ENCODE measurements at places on chromosomes 2 and 18.
A peak's percentile ranks its signal among the peaks of the same experiment; 100 is the strongest.

DNA sequence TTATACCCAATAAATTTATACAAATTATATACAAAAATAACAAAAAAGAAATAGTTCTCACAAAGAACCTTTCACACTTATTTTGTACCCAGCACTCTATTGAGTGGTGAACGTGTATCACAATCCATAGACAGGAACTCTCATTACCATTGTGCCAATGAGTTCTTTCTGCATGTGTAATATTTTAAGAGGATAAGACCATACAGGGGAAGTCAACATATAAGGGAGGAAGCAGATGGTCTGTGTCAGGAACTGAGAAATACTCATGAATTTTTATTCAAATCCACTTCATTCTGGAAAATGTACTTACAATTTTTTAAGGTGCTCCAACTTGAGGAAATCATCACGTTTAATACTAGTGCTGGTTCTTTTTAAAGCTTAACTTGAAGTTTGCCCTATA is 27.1 kb upstream of the ELOA2 start:
- DNase-seq = no peak

DNA sequence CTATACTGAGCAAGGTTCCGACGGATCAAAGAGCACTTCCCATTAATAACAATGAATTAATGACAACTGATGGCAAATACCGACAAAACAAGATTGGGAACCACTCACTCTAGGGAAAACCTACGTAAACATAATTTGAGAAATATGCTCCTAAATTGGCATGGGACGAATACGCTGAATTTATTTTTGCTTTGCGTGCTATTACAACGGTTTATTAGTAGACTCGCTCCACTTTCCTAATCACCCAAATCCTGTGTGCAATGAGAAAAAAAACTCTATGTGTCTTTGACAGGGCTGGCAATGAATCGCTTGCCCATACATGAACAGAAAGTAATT is 536 bp upstream of the SLC25A12 start:
- no peak for DNase-seq

DNA sequence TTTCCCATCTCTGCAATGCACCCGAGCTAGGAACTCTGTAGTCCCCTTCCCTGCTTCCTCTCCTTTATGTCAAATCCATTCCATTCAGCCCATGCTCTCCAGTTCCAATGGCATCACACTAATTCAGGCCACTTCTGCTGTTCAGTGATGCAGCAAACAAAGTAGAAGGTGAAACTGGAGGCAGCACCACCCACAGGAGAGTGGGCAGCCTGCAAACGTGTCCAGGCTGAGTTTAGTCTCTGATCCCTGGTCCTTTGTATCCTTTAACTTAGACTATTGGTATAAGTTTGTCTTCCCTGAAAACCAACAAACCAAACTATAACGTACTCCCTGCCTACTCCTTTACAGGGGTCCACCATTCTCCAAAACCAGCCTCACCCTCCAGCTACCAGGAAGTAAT is 14.7 kb upstream of the KCTD1 start:
- no peak for DNase-seq

GRCh38 chr2:232662486-232663260 is 29.3 kb downstream of the EFHD1 start:
- no peak for DNase-seq

GRCh38 chr2:140863713-140864112 is 1267.1 kb downstream of the LRP1B start:
- DNase-seq = no peak

DNA sequence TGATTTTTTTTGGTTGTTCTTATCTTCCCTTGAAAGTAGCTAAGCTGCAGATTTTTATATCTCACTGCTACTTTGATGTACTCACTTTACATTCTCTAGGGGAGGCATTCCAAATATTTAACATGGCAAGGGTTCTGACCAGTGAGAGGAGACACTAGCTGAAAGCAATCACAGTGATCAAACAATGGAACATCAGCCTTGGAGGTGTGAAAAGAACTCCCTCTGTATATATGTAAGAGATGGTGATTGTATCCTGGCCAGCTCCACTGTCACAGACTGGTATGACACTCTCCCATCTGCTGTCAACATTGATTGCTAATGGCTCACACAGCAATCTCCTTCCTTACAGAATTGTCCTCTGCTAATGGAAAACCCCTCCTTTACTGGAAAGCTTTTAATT is 291.7 kb upstream of the CDH19 start:
- no peak for DNase-seq

GRCh38 chr2:67891642-67892041 is 171.2 kb downstream of the C1D start:
- no peak for DNase-seq

GRCh38 chr2:230410861-230411569 is 5.0 kb upstream of the SP100 start:
- peak; percentile 18 for DNase-seq

GRCh38 chr2:22692746-22693145 is 692.2 kb upstream of the KLHL29 start:
- no peak for DNase-seq

DNA sequence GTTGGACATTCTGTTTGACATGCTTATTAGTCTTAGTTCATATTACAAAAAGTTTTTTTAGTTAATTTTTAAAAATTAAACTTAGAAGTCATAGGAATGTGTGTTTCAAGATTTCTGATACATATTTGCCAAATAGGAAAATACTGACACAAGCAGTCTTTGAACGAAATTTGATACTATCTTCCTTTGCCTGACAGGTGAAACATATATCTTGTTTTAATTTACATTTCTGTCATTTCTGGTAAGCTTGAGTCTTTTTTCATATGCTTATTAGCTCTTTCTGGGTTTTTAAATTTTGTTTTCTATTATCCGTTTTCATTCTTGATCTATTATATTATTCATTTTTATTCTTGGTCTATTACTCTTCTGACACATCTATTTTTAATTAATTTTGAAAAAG is 24.5 kb downstream of the ITGAV start:
- DNase-seq = no peak

DNA sequence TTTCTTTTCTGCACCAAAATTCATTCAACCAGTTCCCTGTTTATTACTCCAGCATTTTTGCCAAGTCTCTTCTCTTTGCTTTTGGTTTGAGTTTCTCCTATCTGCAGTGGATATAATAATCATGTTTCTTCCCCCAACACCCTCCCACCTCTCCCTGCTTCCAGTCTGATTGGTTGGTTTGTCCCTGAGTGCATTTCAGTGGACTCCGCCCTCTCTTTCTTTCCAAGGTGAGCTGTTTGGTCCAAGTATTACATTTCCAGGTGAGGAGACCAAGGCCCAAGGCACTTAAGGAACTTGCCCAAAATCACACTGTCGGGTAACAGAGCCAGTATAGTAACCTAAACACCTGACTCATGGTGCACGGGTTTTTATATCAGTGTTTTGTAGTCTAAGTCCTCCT is 17.7 kb downstream of the MRO start:
- DNase-seq = no peak

- peak; percentile 40 for DNase-seq
These were observed 971 bp upstream of the FBXO41 start for GRCh38 chr2:73285159-73285739.

GRCh38 chr18:37476182-37476581 is 89.4 kb downstream of the CELF4 start:
- peak; percentile 12 for DNase-seq

DNA sequence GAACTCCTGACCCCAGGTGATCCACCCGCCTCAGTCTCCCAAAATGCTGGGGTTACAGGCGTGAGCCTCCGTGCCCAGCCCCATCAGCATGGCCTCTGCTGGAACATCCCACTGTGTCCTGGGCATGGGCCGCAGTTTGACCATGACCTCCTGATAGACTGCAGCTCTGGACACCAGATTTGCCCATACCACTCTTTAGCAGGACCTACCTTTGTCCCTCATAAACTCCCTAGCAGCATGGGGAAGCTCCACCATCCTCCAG is 92.6 kb downstream of the MYCN start:
- no peak for DNase-seq

- no peak for DNase-seq
These were observed 768.3 kb upstream of the CDH7 start for GRCh38 chr18:64982414-64983055.

- no peak for DNase-seq
These were observed 16.9 kb upstream of the RHBDD1 start for GRCh38 chr2:226818930-226819329.

- DNase-seq = no peak
These were observed 184.2 kb downstream of the ZNF521 start for GRCh38 chr18:25167612-25168410.

DNA sequence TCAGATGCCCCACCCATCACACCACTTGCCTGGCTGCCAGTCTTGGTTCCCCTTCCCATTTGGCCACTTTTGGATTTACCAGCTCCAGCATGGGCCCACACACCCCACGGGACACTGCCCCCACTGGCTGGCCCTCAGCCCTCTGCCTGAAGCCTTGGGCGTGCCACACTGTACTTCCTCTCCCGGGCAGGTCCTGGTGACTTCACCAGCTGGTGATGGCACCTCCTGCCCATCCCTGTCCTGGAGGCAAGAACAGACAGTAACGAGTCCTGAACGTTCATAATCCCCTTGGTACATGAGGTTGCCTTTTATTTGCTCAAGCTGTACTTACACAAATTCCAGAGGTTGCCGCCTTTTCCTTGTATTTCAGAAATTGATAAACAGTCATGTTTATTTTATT is 81.1 kb downstream of the TMEM17 start:
- DNase-seq = no peak

DNA sequence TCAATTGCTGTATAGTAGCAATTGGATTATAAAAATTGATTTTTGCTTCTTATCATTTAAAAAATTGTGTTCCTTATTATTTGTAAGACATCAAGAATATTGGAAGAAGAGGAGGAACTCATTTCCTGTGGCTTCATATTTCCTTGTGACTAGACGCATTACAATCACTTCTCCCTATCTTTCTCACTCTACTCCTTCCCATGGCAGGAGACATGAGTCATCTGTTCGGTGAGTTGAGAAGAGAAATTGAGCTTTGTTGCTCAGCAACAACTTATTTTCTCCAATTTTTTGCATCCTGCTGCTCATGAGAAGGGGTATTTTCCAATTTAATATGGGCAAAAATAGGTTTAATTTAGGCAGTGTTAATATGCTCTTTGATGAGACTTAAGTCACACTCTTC is 1783.9 kb downstream of the SUCLG1 start:
- DNase-seq = no peak

GRCh38 chr2:110834134-110834827 is 101.9 kb downstream of the ACOXL start:
- no peak for DNase-seq

DNA sequence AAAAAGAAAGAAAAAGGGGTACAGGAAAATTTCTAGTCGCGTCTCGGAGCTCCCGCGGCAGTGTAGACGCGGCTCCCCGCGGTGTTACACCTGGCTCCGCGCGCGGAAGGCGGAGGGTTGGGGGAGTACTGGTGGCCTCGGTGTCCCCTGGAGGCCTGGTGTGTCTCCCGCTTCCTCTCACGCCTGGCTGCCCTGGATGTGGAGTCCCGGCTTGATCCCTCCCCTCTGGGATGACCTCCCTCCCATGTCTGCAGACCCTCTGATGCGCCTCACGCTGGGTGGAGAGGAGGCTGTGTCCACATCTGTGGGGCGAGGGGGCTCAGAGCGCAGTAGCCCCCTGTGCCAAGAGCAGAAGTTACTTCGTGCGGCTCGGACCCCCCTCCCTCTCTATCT is 1.2 kb downstream of the KIF5C start:
- DNase-seq = peak; percentile 14

DNA sequence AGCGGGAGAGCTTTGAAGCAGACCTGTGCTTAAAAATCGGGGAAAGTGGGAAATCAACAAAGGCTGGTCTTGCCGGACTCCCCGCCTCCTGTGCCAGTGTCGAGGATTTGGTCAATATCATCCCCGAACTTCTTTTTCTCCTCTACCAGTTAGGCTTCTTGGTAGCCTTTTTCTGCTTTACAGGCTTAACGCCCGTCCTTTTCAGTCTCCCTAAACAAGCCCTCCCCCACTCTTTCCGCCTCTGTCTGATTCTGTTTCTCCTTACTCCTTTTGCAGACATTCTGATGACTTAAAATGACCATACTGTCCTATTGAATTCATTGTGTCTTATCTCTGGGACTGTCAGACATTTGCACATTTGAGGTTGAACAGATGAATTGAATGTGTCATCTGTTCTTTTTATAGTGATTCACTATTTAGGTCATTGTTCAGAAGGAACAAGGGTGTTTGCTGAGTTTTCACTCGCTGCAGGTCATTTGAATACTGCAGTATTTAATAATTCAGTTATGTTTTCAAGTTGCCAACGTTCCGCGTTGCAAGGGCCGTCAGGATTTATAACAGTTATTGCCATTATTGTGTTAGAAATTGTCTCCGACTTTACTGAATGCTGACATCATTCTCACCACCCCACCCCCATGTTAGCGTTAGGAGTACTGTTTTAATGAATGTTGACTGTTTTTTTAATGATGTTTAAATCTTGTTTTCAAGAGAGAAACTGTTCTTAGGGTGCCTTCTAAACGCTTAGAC is 1.1 kb downstream of the ITGAV start:
- peak; percentile 12 for DNase-seq

Data from activated naive CD8-positive, alpha-beta T cell treated with anti-CD3 and anti-CD28 coated beads, Interleukin-2, amount 50 U/mL, for 24 hours (primary cell).